ENCODE measurements at places on chromosomes 2 and 18.

DNA sequence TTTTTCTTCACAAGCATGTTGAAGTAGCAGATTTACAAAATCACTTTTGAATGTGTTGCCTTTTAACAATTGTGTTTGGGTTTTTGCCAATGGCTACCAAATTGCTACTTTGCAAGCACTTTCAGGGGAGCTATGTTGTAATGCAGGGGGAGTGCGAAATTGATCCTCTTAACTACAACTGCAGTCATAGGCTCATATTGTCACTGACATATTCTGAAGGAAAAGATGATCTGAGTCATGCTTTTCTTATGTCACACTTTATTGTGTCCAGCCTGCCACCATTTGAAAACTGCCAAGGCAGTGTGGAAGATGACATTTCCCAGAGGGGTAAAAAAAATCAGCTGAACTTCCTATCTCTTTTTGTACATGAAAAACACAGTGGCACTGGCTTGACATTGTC, 74.9 kb downstream of the GPD2 start:
- no peak for DNase-seq

DNA sequence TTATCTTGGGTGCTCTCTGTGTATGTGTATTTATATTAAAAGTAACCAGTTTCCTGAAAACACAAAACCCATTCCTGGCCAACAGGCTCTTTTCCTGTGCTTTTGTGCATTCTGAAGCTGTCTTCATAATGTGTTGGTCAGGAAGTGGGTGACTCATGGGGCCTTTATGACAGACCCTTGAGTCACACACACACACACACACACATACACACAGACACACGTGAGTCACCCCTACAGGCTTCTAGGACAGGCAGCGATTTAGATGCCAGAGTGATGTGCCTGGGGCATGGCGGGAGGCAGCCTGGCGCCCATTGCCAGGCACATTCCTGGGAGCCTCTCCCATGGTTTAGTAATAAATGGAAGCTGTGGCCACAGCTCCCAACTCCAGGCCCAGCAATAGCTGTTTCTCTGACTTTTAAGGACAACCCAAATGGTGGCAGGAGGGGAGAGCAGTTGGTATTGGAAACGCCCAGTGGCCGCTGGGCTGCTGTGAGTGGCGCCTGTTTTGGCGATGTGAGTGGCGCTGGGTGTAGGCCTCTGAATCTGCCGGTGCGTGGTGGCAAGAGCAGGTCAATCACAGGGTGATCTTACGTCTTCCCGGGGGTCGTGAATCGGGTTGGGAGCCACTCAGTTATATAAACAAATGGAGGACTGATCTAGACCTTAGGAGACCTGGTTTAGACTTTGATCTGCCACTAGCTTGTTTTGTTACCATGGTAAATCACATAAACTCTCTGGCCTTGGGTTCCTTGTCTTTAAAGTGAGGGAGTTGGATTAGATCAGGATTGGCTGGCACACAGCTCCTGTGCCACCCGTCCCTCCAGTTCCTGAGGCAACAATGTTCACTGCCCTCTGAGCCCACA, 150.7 kb upstream of the DLX2 start:
- peak; percentile 48 for DNase-seq

DNA sequence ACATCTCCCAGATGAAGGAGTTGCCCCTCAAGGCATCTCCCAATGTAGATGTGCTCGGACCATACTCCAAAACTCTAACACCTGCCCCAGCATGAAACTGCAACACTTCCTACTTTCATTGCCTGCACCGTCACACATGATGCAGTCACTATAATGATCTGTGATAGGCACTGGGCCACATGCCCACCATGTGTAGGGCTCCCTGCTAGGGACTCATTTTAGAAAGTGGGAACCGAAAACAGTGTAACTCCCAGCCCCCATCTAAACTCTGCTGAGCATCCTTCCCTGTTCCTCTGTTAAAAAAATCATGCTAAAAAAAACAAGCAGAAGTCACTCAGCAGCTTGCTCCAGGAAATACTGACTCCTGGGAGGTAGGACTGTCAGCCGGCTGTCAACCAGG, 496.1 kb upstream of the RAB6C start:
- DNase-seq: no peak

DNA sequence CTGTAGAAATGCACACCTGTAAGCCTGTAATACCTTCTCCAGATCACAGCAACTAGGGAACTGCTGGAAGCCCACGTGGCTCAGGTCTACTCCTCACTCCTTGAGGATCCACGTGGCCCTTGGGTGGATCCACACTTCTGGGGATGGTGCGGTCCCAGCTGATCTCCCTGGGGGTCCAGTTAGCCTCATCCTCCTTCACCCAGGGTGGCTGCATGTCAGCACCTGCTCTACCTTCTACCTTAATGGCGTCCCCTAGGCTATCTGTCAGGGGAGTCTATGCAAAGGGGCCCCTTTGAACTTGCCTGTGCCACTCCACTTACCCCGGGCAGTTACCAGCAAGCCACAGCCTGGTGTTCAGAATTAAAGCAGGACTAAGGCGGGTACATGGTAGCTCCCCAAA, 284.7 kb downstream of the MYCN start:
- no peak for DNase-seq

DNA sequence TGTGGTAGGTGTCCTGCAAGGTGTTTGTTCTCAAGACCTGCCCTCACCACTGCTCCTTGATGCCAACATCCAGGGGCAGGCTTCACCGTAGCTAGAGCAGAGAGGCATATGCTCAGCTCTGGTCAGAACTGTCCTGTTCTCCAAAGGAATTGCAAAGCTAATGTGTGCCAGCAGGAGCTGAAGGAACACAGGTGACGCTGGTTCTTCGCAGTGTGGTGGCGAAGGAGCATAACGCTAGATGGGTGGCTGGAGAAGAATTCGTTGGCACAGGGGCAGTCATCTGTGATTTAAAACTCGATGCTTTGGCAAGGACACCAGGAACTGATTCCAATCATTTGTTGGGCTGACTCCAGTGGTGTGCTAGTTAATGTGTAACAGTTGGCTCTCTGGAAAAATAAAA, 11.4 kb upstream of the PER2 start:
- DNase-seq: no peak

DNA sequence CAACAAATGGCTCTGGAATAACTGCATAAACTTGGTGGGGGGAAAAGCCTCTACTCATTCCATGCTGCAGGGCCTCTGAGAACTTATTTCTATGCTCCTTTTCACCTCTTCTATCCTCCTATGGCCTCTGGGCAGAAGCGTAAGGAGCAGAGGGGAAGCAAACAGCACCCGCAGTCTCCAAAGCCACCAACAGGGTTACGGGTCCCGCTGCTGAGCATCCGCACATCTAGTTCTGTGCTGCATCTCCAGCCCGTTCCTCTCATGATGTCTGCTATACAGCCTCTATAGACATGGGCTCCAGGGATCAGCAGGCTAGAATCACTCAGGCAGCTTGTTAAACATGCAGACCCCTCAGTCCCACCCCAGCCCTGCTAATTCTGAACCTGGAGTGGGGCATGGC, 25.9 kb downstream of the PSTPIP2 start:
- DNase-seq: no peak

- DNase-seq: no peak
Measured at GRCh38 chr2:2706306-2706705, 375.2 kb upstream of the MYT1L start.

DNA sequence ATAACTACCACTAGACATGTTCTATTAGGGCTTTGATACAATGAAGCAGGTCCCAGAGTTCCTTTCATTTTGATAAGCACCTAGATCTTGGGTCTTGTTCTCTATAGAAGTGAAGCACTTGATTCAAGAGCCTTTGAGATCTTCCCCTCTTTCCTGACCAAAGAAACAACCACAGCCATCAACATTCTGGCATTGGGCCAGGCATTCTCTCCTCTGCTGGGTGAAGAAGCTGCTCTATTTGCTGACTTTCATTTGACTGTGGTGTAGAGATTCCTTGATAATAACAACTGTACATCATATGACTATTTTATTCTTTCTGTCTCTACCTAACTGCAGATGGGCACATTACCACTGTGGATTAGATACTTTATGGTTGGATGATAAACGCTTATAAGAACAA, 96.6 kb upstream of the LYPD1 start:
- DNase-seq: no peak

DNA sequence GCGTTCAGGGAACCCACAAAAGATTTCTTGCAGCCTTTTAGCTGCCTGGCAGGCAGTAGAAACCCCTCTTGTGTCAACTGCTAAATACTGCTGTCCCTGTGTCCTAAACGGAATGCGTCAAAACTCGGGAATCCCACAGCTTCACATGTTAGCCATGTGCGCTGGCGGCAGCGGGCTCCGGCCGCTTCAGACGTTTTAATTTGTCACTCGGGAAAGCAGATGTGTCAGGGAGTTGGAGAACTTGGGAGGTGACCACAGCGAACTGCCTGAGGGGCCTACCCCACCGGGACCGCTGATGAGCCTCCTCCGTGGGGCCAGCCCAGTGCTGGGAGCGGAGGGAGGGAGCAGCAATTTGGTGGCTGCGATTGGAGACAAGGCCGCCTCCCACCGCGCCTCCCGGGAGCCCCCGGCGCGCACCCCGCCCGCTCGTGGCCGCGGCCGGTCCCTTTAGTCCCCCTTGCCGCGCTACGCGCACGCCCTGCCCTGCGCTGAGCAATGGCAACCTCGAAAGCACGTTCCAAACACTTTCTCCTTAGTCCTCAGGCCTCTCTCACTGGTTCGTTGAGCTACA, 146.1 kb upstream of the SATB2 start:
- DNase-seq: no peak

GRCh38 chr2:38224821-38225437, 149.0 kb upstream of the CYP1B1 start:
- DNase-seq: no peak

GRCh38 chr2:201057087-201057521, 14.4 kb downstream of the HYCC2 start:
- DNase-seq: no peak

DNA sequence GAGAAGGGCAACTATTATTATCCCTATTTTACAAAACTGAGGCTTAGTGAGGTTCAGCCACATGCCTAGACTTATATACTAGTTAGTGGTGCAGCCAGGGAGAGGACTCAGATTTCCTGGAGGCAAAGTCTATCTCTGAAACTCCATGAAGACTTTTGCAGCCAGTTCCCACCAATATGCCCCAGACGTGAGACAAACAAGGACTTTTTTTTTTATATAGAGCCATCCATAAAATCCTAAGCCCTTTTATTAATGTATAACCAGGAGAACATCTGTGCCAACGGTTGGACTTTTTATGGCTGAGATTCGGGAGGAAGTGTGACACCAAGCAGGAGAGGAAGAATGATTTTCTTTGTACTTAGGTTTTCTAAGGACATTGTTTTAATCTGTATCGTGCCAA, 29.9 kb downstream of the LIPG start:
- DNase-seq: no peak

- DNase-seq: no peak
Measured at GRCh38 chr18:26480897-26481795, 67.2 kb downstream of the KCTD1 start.

- no peak for DNase-seq
Measured at GRCh38 chr2:190683802-190684201, 34.9 kb downstream of the NAB1 start.

- no peak for DNase-seq
Measured at GRCh38 chr2:205932861-205933260, 153.1 kb downstream of the INO80D start.

DNA sequence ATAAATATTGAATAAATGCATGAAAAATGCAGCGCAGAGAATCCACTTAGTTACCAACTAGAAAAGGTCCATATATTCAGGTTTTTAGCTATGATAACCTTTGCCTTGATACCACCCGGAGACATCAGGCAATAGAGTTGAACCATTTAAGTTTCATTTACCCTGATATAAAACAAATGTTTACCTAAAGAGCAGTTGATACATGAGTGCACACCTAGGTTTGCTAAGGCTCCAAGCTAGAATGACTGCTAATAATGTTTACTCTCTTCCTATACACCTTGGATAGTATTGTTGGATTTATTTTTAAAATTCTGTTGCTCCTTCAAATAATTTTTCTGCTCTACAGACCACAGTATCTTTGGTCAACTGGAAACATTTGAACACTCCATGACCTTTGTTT, 1463.6 kb downstream of the LRP1B start:
- DNase-seq: no peak

GRCh38 chr18:43800584-43800983, 523.3 kb upstream of the SYT4 start:
- DNase-seq: no peak

- no peak for DNase-seq
Measured at GRCh38 chr2:235478609-235479008, 15.2 kb upstream of the AGAP1 start.

- no peak for DNase-seq
Measured at GRCh38 chr2:182915369-182916326, 49.2 kb upstream of the FRZB start.

DNA sequence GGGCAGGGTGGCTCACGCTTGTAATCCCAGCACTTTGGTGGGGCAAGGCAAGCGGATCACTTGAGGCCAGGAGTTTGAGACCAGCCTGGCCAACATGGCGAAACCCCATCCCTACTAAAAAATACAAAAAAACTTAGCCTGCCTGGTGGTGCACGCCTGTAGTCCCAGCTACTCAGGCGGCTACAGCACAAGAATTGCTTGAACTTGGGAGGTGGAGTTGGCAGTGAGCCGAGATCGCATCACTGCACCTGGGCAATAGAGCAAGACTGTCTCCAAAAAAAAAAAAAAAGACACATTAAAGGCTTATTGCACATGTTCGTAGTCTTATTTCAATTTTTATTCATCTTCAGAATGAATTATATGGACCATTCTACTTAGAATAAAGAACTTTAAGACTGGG, 110.2 kb downstream of the BMPR2 start:
- no peak for DNase-seq

- DNase-seq: no peak
Measured at GRCh38 chr2:124875627-124876244, 850.6 kb downstream of the CNTNAP5 start.

- no peak for DNase-seq
Measured at GRCh38 chr2:64283006-64283570, 138.9 kb upstream of the PELI1 start.

- no peak for DNase-seq
Measured at GRCh38 chr2:152097290-152097800, 1.5 kb downstream of the CACNB4 start.

GRCh38 chr18:43572163-43572562, 294.9 kb upstream of the SYT4 start:
- no peak for DNase-seq

DNA sequence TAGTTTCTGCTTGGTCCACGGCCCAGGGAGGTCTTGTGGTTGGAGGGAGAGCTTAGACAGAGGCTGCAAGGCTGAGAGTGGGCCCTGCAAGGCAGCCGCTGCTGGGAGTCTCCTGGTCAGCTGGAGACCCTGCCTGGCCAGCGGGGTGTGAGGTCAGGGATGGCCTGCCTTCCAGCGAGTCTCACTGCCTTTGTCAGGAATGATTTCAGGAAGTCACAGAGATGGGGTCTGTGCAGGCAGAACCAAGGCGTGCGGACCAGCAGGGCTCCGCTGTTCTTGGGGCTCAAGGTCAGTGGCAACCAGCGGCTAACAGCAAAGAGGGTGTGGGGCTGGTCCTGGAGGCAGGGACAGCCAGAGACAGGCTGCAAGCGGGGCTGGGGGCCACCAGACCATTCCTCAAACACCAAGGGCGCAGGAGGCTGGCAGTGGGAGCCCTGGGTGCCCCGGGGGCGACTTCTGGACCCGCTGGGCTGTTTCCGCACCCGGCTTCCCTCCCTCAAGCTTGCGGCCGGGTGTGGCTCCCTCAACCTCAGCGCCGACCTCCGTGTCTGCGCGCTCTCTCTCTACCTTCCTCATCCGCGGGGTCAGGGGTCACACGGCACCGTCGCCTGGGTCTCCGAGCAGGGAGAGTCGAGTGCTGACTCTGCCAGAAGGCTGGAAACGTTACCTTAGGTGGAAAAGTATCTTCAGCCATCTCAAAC, 124.5 kb upstream of the CTDP1 start:
- no peak for DNase-seq

Data from activated T-helper 9 cell treated with anti-CD3 and anti-CD28 coated beads, Interleukin-2, amount 50 U/mL, for 16 hours (primary cell).